Activated naive CD8-positive, alpha-beta T cell treated with anti-CD3 and anti-CD28 coated beads, Interleukin-2, amount 10 ng/mL, durations not matched to agents 7 days and 5 days (primary cell): ENCODE measurements at places on chromosomes 3 and 15. TPM values are rescaled to one million over a fixed set of nuclear protein-coding genes. Genes with fewer than 3 reads are reported as not detected.

DNA sequence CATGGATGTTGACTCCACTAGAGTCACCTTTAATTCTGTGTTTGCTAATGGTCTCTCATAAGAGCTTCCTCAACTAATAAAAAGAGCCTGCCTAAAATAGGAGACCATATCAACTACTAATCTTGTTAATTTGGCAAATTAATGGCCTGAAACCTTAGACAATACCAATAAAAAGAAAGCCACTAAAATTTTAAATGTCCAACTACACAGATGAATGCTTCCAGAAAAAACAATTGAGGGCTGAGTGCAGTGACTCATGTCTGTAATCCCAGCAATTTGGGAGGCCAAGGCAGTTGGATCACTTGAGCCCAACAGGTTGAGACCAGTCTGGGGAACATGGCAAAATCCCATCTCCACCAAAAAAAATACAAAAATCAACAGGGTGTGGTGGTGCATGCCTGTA, 230.9 kb downstream of the NSUN3 start:
- H3K4me1 ChIP-seq = no peaks in the 10 kb centered on the region
- no peak overlapping the region for H3K27ac ChIP-seq
- no peak overlapping the region for H3K4me3 ChIP-seq
- no peaks in the 10 kb centered on the region for H3K36me3 ChIP-seq

GRK7 gene
- not detected for total RNA-seq

- no peak for DNase-seq
- H3K27me3 ChIP-seq = no peaks in the 10 kb centered on the region
- peak overlapping the region; percentile 97 for H3K27ac ChIP-seq
- H3K36me3 ChIP-seq = peaks cover 10% of the 10 kb centered on the region
Measured at GRCh38 chr15:50248994-50249582, 16.4 kb downstream of the HDC start.

DNA sequence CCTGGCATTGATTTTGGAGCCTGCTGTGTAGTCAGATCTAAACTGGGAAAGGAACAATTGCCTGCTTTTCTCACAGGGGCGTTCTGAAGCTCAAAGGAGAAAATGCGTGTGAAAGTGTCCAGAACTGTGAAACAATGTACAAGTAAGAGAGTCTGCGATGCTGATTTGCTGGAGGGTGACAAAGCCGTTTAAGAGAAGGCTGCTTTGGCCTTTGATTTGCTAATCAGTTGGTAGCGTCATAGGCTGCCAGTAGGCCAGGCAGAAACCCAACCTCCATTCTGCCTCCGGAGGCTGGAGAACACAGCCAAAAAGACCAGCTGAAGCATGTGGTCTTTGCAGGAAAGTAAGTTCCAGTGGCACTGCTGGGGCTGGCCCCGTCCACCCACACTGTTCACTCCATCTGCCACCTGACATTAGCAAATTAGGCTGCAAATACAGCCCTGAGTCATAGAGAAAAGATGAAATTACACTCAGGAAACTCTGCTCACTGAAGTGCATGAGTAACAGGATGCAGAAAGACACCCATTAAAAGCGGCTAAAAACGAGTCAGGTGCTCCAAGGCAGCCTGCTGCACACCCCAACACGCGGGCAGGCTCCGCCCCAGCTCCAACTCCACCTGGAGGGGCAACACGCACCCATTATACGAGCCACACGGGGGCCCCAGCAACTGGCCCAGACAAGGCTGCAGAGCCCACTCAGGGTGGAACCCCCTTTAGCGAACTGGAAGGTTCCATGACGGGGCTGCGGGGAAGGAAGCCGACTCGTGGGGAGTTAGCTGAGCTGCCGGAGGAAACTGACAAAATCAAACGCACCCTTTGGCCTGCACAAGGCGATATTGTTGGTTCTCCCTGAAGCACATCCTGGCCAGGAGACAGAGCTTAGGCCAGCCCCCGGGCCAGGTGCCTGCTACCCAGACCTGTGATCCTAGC, 31.6 kb downstream of the ZDHHC19 start:
- peak overlapping the region; percentile 98 for H3K27ac ChIP-seq
- no peaks in the 10 kb centered on the region for H3K27me3 ChIP-seq
- peak overlapping the region; percentile 60 for H3K4me3 ChIP-seq
- no peaks in the 10 kb centered on the region for H3K36me3 ChIP-seq
- peaks cover 50% of the 10 kb centered on the region for H3K4me1 ChIP-seq
- peak; percentile 89 for DNase-seq

DNA sequence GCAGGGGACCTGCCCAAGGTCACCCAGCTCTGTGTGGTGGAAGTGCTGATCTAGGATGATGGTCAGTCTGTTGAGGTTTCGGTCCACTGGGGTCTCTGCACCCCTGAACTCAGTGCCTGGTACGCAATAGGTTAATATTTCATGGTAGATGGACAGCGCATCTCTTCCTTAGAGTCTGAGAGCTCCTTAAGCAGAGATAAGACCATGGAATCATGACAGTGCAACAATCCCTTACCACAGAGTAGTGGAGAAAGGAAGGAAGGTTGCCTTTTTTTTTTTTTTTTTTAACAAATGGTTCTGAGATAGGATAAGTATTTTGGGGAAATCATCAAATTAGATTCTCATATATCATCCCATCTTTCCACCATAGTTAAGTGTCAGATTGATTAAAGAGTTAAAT, 79.8 kb upstream of the SLC6A1 start:
- no peaks in the 10 kb centered on the region for H3K36me3 ChIP-seq
- peaks cover 4% of the 10 kb centered on the region for H3K27me3 ChIP-seq
- DNase-seq = no peak

- H3K36me3 ChIP-seq = no peaks in the 10 kb centered on the region
- H3K4me3 ChIP-seq = no peak overlapping the region
- peaks cover 6% of the 10 kb centered on the region for H3K27me3 ChIP-seq
- no peak for DNase-seq
Measured at GRCh38 chr3:65548848-65549625, 489.7 kb downstream of the MAGI1 start.

GRCh38 chr3:44557074-44557473, 2.1 kb downstream of the ZKSCAN7 start:
- peaks cover 11% of the 10 kb centered on the region for H3K4me1 ChIP-seq
- no peak overlapping the region for H3K4me3 ChIP-seq
- no peak overlapping the region for H3K27ac ChIP-seq
- DNase-seq = no peak

DNA sequence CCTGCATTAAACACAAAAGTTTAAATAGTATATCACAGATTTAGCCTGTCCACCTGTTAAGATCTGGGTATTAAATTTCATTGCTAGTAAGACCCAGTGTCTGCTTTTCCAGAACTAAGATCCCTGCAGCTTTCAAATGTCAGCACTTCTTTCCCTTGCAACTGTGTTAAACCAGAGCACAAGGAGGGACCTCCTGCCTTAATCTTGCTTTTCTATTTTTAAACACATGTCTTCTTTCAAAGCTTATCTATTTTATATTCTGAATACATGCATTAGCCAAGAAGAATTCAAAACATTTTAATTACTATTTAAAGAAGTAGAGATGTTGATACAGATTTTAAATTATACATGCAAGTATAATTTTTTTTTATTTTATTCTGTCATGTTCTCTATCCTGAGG, 315.1 kb downstream of the ARPP21 start:
- H3K4me1 ChIP-seq = no peaks in the 10 kb centered on the region
- H3K27me3 ChIP-seq = no peaks in the 10 kb centered on the region
- H3K27ac ChIP-seq = no peak overlapping the region

RARB gene
- total RNA-seq = not detected
